ENCODE measurements at places on chromosomes 1 and 21.

- DNase-seq, result no peak
Observed at GRCh38 chr1:157137408-157138219, 581 bp downstream of the ETV3 start.

- DNase-seq, result peak; percentile 27
Observed at GRCh38 chr21:31866077-31866511, 6.7 kb upstream of the HUNK start.

- no peak for DNase-seq
Observed at GRCh38 chr1:194952171-194952570, 1656.1 kb downstream of the KCNT2 start.

DNA sequence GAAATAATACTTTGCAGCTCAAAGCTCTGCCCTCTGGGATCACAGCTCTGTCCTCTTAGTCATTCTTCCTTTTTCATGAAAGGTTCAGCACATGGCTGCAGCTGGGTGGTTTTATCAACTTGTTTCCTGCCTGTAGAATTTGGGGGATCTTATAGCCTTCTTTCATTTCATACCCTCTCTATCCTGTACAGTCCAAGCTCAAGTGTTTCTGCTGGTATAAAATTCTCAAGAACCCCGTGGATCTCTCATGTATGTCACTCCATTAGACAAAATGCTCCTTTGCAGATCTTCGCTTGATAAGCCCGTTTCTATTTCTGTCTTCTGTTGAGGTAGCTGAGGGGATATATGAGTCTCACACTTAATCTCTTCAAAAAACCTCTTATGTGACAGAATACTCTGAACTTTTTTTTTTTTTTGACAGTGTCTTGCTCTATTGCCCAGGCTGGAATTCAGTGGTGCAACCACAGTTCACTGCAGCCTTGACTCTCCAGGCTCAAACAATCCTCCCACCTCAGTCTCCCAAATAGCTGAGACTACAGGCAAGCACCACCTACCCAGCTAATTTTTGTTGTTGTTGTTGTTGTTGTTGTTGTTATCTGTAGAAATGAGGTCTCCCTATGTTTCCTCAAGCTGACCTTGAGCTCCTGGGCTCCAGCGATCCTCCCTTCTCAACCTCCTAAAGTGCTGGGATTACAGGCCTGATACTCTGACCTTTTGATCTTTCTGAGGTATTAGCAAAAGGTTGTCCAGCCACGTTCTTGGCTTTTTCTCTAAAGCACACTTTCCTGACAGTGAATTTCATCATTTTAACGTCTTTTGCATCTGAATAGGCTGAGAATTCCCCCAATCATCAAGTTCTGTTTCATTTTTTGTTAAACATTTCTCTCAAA lies 24.6 kb upstream of the COL9A2 start:
- no peak for DNase-seq

GRCh38 chr1:207241164-207241934 lies 80.1 kb upstream of the CD55 start:
- DNase-seq, result no peak

DNA sequence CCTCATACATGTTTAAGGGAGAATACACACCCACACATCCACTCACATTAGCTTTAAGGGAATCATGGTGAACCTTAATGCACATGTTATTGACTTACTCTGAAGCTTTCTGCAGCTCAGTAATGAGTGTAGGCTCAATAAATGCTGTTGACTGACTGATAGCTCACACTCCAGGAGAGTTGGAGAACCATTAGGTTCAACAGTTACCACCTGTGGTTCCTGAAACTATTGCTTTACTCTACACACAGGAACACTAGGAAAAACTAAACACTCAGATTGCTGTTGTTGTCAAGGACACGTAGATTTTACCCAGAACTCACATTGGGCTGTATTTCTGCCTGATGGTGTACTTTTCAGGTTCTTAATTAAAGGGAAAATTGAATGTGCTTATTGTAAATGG lies 37.3 kb downstream of the ZC3H11B start:
- DNase-seq, result no peak

GRCh38 chr1:91736146-91736714 lies 149.7 kb downstream of the TGFBR3 start:
- DNase-seq, result no peak

- DNase-seq, result no peak
Observed at GRCh38 chr1:109933856-109934711, 23.4 kb downstream of the CSF1 start.

DNA sequence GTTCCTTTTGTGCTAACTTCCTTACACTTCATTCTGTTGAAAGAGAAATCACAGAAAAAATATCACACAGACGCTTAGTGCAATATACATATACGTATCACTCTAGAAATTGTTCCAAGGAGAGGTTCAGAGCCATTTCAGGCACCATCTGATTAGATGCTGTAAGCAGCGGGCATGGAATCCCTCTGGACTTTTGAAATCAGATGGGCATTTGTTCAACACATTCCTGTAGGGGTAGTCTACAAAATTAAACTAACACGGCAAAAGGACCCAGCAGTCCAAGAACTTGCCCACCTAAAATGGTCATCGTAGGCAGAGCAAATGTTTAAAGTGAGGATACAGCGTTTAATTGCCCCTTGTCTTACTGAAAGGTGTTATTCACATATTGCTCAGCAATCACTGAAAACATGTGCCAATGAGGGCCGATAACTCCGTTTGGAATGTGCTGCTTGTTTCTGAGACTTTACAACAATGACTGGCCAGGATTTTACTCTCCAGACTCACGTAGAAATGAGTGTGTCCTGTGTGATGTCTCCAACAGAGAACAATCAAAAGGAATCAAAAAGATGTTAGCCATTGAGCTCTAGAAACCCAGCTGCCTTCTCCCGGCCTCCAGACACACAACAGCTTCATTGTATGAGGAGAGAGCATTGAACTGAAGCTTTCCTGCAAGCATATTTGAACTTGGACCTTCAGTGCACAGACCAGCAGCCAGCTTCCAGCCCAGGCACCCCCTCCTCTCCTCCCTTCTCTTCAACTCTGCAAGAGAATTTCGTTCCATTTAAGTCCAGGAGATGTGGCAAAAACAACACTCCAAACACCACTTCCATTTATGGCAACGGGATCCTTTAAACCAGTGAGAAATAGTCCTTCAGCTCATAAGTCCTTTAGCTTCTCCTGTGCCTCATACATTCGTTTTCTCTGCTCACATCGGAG lies 32.1 kb upstream of the ADORA3 start:
- no peak for DNase-seq

DNA sequence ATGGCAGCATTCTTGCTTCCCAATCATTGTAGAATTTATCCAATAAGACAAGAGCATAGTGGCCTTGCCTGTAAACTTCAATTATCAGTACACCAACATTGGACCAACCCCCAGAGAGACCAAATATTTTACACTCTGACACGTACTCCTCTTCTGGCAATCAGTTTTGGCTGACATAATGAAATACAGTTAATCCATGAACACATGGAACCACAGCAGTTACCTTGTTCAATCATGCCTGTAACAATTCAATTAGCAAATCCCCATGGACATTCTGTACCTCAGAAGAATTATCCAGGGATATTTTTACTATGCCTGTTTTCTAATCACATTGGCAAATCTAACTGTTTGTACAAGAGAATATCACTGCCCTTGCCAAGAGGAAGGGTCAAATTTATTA lies 2162.0 kb downstream of the MRPL39 start:
- DNase-seq, result no peak

DNA sequence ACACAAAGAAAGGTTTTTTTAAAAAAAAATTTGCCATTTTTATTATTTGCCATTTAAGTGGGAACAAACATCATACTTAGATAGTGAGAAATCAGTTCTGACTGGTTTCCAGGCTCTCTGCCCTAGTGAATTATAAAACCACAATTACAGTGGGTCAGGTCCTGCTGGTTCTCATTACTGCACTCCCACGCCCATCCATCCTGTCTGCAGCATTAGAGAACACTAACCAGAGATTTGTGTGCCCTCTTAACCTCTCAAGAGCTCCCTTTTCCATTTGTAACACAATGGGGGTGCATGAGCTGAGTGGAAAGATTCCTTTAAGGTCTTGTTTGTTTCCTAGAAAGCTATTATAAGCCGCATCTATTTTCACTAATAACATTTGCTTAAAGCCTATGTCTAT lies 489.3 kb downstream of the AMY1C start:
- no peak for DNase-seq

GRCh38 chr1:23521588-23521987 lies 9.4 kb downstream of the E2F2 start:
- no peak for DNase-seq

GRCh38 chr1:85504417-85504816 lies 39.5 kb upstream of the DDAH1 start:
- DNase-seq, result no peak

DNA sequence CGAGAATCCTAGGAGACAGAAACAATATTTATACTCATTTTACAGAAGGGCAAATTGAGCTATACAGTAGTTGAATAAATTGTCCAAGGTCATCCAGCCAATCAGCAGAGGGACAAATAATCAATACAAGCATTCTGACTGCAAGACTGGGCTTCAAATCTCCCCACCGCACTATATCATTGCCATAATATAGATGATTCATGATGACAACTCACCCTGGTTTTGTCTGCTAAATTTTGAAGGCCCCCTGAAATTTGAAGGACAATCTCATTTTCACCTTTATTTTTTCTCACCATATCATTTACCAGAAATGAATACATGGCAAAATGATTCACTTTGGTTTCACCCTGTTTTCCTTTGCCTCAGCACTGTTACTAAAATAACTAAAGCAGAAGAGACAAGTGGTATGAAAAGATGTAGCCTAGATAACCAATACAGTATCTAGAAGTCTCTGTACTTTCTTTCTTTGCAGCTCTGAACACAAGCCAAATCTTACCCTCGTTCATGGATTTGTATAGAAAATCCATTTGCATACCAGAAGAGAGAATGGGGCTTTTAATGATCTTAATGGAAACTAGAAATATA lies 292.5 kb downstream of the TTLL7 start:
- no peak for DNase-seq

DNA sequence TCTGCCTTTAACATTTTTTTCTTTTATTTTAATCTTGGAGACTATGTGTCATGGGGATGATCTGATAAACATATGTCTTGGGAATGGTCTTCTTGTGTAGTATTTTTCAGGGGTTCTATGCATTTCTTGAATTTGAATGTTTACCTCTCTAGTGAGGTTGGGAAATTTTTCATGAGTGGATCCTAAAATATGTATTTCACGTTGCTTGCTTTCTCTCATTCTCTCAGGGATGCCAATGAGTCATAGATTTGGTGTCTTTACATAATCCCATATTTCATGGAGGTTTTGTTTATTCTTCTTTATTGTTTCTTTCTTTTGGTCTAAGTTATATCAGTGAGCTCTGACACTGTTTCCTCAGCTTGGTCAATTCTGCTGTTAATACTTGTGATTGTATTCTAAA lies 1237.2 kb downstream of the PLA2G4A start:
- no peak for DNase-seq

Measured in activated gamma-delta T cell treated with anti-CD3 and anti-CD28 coated beads, Interleukin-2, amount 50 U/mL, for 16 hours (primary cell).